ENCODE measurements at places on chromosomes 1 and 21.

- DNase-seq, result no peak
Measured at GRCh38 chr1:5684791-5685190, 307.4 kb downstream of the NPHP4 start.

DNA sequence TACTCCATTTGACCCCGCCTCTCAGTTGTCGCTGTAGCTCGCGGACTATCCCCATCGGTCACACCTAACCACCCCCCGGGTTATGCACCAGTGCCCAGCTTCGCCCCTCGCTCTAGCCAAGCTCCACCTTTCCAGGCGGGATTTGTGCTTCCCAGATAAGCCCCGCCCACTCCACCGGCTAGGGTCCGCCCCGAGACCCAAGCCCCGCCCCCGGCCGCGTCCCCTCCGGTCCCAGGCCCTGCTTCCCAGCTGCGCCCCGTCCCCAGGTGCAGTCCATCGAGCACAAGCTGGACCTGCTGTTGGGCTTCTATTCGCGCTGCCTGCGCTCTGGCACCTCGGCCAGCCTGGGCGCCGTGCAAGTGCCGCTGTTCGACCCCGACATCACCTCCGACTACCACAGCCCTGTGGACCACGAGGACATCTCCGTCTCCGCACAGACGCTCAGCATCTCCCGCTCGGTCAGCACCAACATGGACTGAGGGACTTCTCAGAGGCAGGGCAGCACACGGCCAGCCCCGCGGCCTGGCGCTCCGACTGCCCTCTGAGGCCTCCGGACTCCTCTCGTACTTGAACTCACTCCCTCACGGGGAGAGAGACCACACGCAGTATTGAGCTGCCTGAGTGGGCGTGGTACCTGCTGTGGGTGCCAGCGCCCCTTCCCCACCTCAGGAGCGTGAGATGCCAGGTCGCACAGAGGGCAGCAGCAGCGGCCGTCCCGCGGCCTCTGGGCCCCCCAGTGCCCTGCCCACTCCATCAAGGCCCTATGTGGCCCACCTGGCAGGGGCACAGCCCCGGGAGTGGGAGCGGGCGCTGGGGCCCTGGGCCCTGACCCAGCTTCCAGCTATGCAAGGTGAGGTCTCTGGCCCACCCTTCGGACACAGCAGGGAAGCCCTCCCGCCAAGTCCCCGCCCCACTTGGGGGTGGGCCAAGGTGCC is 23.9 kb downstream of the CITED4 start:
- no peak for DNase-seq

DNA sequence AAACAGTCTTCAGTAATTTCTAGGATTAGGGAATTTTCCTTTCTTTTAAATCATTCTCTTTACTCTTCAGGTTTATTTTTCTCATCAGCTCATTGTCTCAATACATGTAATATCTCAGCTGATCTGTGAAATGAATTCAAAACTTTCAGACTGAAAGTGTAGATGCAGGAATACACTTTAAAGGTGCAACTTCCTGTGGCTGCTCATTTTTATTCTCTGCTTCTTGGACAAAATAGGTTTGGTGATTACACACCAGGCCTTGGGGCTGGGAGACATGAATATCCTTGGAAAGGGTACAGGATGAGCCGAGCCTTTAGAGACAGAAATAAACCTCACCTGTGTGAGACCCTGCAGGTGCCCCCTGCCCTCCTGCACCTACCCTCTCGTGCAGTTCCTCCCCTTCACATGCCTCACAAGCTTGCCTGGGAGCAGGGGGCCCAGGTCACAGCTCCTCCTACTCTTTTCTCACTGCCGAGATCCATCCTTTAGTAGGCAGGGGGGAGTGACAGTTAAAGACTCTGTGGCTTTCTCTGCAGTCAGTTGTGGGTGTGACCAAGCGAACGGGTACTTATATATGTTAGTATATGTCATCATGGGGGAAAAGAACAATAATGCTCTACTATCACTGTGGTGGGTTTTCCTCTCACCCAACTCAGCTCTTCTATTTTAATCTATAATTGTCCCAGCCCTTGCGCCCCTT is 23.6 kb downstream of the XCL2 start:
- DNase-seq, result peak; percentile 39

DNA sequence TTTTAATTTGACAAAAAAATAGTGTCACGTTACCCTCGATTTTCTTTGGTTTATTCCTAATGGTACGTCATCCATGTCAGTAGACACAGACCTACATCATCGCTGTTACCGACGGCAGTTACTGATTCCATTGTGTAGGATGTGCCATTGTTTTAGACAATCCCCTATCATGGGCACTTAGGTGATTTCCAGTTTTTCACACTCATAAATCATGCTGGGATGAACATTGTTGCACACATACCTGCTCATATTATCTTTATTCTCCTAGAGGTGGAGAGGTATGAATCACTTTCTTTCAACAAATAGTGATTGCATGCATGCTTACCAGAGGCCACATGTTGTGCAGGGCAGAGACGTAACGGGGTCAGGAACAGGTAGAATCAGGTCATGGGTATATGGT is 79.7 kb upstream of the EFHD2 start:
- DNase-seq, result no peak

GRCh38 chr1:6965083-6965934 is 180.1 kb downstream of the CAMTA1 start:
- no peak for DNase-seq

- no peak for DNase-seq
Measured at GRCh38 chr1:5623399-5623798, 368.8 kb downstream of the NPHP4 start.

DNA sequence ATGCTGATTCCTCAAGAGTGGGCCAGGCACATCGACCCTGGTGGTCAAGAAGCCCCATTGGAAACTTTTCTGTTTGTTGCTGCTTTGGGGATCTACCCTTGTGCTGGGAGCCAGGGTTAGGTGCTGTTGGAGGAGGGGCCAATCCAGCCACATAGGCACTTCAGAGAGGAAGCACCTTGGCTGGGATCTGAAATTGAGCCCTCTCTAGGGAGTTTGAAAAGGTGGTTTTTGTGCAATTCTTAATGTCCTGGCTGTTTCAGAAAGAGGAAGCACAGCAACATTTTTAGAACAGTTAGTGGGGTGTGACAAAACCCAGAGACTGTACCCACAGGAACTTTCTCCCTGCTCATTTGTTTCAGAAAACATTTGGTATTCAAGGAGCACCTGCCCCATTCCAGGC is 17.2 kb upstream of the BEND5 start:
- DNase-seq, result no peak

DNA sequence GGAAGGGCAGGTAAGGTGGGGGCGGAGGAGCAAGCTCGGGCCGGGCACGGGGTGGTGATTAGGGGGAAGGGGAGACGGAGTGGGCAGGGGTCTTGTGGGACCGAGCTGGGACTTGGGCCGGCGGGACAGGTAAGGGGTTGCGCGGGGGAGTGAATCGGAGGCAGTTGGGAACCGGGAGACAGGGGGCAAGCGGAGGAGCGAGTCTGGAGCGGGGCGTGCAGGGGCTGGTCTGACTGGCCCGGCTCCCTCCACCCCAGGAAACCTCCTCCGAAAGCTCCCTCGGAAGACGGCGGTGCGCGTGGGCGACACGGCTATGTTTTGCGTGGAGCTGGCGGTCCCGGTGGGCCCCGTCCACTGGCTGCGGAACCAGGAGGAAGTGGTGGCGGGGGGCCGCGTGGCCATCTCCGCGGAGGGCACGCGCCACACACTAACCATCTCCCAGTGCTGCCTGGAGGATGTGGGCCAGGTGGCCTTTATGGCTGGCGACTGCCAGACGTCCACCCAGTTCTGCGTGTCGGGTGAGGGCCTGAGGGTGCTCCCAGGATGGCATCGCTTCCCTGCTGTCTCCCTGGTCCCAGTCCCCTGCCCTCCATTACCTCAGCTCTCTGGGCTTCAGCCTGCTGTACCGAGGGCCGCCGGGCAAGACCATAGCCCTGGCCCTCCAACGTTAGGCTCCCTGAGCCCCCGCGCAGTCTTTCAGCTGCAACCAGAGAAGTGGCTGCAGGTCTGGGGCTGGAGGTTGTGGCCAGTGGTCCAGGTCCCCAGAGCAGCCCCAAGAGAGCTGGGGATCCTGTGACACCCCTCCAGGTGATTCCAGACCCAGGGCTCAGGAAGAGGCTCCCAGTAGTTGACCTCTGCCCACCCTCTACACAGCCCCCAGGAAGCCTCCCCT is 6.3 kb downstream of the OBSCN start:
- DNase-seq, result no peak

Measured in CD4-positive, alpha-beta T cell treated with Interleukin-17A for 4 hours (primary cell).